Osteoblast (primary cell): ENCODE measurements at places on chromosomes 13 and 19.

DNA sequence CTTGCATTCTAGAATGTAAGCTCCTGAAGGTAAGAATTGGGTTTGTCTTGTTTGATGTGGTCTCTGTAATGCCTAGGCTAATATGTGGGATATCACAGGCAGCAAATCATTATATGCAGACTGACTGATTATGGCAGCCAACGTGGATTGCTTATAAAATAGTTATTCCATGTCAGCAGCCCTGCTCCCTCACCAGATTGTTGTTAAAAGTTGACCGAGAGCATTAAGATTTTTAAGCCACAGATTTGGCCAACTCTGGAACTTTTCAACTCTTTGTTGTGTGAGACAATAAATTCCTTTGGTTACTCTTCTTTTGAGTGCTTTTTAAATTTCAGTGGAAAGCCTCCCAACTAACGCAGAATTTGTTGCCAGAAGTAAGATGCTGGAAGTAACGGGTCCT is 92.6 kb upstream of the FAM216B start:
- no peak for DNase-seq

- no peak for DNase-seq
Observed at GRCh38 chr13:50419896-50420295, 404.7 kb downstream of the KCNRG start.

DNA sequence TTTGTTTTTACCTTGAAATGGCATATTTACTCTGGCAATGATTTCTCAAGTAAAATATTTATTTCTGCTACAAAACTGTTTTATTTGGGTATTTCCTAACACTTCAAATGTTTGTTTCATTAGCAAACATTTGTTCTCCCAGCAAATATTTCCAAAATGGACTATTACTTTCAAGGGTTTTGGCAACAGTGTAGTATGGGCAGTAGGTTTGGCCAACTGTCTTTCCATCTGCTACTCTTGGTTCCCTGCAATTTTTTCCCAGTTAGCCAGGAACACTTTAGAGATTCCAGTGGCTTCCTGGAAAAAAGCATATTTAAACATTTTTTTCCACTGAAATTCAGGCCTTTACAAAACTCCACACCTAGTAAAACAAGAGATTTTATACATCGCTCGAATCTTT is 466.6 kb downstream of the SLITRK6 start:
- DNase-seq = no peak

GRCh38 chr19:18502638-18503294 is 19.1 kb downstream of the ELL start:
- DNase-seq = peak; percentile 71

- peak; percentile 14 for DNase-seq
Observed at GRCh38 chr19:17869114-17869608, 2.6 kb upstream of the SLC5A5 start.

DNA sequence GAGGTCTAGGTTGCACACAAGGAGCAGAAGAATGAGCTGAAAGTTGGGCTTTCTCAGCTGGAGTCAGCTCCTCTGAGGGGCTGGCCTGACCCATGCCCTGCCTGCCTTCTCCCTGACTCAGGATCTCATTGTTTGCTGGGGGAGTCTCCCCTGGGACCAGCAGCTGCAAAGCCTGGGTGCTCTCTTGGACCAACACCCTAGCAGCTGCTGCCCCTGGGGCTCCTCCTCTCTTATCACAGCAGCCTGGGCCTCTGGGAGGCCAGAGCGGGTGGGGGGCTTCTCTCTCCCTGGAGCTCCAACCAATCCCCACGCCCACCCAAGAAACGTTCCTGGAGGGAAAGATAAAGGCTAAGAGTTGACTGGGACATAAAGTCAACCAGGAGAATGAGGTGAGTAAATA is 1.6 kb upstream of the FCGBP start:
- DNase-seq = no peak

DNA sequence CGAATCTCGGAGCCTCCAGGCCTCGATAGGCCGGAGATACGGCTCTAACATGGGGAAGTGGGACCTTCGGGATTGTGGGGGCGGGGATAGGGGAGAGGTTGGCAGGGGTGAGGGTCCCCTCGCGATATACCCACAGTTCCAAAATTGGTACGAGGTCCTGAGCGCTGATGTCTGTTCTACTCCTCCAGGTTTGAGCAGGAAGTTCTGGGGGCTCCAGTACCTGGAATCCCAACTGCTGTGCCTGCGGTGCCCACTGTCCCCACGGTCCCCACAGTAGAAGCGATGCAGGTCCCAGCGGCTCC is 447 bp downstream of the RBM42 start:
- peak; percentile 68 for DNase-seq

DNA sequence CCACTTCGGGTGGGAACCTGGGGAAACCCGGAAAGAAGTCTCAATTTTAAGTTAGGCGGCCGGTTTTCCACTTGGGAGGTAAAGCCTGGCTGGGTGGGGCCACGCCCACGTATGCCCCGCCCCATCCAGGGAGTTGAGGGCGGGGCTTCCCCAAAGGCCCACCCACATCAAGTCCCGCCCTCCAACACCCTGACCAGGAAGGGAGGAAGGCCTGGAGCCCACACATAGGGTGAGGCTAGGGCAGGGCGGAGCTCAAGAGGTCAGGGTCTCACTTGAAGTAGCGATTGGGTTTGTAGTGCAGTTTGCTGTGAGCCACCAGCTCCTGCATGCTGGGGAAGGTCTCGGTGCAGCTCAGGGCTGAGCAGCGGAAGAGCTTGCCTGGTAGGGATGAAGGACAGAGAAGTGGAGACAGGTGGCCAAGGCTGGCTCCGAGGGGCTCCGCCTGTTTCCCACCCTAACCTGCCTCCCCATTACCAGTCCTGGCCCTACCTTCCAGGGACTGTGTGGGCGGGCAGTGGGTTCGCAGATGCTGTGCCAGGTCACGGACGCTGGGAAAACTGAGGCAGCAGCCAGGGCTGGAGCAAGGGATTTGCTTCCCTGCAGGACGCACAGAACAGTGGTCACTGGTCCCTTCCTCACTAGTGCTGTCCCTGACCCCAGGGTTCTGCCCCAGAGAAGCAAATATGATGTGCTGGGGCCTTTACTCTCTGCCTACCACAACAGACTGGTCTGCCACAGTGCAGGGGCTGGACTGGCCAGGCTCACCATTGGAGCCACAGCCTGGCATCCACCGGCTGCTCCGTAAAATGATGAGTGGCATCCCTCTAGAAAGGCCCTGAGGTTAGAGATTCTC is 1.6 kb downstream of the ZNF414 start:
- peak; percentile 88 for DNase-seq

GRCh38 chr19:33400856-33401682 is 27.6 kb downstream of the CEBPG start:
- DNase-seq = peak; percentile 84

DNA sequence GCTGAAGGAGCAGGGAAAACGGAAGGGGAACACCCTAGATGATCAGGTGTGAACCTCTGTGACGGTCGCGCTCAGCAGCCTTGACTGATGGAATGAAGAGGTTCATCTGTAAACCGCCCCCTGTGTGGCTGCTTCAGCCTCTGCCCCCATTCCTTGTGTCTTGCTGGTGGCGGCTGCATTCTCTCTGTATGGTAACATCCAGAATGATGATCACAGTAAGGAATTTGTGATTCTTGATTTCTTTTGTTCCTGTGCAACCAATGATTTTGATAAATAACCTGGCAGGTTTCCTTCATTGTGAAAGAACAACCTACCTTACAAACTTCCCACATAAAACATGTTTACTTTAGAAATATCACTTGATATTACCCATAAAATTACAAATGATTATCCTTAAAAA is 118.7 kb upstream of the MCF2L start:
- DNase-seq = peak; percentile 46

- peak; percentile 83 for DNase-seq
Observed at GRCh38 chr13:21672796-21673538, 2.1 kb downstream of the FGF9 start.

GRCh38 chr13:90565985-90566713 is 781.3 kb upstream of the MIR17HG start:
- DNase-seq = no peak

DNA sequence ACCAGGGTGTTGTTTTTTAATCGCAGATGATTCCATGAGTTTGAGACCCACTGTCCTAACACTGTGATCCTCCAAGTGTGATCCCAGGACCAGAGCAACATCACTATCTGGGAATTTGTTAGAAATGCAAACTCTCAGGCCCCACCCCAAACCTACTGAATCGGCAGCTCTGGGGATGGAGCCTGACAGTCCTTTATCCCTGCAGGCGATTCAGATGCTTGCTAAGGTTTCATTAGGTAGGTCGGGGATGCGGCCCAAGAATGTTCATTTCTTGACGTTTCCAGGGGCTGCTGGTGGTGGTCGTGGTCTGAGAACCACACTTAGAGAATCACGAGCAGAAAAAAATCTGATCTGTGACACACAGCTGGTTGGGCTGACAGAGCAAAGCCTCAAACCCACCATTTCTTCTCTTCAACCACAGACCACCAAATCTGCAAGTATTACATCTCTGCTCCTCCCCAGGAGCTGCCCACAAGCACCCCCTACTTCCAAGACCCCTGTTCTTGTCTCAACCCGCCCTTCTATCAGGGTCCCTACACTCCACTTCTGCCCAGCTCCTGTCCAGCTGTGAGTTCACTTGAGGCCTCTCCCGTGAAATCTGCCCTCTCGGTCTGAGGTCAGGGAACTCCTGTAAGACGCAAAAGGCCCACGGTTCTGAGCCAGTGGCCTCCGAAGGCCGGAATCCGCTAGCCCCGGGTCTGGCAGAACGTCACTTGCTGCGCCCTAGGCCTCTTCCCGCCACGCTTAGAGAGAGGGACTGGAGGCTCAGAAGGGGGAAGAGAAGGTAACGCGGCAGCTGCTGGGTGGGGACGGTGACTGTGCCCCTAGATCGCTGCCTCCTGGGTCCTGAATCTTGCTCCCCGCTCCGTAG is 1.1 kb upstream of the FARP1 start:
- DNase-seq = no peak

- no peak for DNase-seq
Observed at GRCh38 chr13:105925496-105925895, 610.0 kb downstream of the EFNB2 start.

- no peak for DNase-seq
Observed at GRCh38 chr19:14366529-14366928, 14.7 kb upstream of the ADGRE5 start.

DNA sequence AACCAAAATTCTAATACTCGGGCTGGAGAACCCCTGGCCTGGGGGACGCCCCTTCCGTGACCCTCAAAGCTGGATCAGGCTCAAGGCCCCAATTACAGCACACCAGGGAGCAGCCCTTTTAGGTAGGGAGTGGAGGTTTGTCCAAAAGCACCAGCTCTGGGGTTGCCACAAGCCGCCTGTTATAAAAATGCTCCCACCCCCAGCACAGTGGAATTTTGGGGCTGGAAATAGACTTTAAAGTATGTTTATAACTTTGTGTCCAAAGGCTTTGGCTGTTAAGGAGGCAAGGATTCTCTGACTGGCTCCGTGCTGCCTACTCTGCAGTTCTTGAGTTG is 564 bp upstream of the GMIP start:
- no peak for DNase-seq

DNA sequence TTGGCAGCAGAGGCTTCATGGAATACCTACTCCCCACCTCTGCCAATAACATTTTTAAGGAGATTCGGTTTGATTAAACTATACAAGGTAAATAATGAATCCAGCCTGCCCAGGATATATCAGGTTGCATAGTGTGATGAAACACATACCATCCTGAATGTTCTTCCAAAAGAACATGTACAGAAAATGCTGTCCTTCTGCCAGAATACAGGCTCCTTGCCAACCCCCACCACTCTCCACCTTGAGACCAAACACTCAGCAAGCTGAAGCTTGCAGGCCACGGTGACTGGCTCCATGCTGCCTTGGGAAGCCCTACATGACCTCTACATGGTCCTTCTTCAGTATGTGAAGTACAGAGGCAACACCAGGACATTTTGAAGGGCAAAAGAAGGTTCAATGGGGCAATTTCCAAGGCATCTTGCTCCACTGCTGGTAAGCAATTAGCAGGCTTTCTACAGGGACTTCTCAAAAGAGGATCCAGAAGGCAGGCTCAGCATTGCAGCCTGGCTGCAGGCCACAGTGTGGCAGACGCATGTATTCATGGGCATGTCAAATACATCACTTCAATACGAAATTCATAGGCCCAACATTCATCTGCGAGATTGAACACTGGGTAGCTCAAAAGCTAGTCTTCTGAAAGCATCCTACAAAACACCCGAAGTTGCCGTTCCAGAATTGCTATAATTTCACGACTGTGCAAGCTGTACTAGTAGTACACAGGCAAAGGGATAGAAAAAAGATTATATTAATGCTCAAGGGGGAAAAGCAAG is 62.4 kb upstream of the SERP2 start:
- peak; percentile 17 for DNase-seq

DNA sequence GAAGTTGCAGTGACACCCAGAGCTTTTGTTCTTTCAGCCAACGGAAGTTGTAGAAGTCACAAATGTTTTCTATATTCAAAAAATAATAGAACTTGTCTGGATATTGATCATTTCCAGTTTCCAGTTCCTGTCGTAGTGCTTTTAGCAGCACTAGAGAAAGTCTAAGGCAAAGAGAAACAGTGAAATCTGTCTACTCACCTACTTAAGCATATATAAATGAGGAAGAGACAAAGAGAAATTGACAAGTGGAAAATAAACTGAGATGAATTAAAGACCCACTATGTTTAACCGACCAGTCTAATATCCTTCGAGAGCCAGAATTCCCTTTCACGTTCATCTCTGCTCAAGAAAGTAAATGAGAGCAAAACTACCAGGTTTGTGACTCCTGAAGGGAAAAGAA is 36.7 kb downstream of the DACH1 start:
- no peak for DNase-seq

DNA sequence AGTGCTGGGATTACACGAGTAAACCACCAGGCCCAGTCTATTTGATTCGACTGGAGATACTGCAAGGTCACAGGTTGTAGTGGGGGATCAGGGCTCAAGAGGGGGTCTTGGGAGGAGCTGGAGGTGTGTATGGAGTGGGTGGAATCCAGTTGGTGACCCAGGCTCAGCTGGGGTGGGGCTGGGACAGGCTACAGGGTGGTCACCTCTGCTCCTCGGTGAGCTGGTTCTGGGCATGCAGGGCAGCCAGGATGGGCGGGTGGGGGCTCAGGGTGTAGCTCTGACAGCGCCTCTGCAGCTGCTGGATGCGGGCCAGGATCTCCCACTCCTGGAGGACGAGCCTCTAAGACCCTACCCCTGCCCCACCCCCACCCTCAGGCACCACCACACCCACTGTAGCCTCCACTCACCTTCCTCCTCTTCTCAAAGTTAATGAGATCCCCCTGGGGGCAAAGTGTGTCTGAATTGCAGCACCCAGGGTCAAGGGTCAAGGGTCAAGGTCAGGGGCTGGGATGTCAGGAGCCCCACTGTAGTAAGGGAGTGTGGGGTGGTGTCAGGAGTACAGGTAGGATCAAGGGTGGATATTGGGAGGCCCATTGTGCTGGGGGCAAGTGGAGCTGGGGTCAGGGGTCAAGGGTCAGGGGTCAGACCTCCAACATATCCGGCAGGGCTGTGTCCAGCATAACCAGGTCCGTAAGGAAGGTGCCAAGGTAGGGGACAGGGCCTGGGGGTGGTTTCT is 17.1 kb downstream of the RGL3 start:
- DNase-seq = peak; percentile 68
